ENCODE measurements at places on chromosomes 6 and 20.

GRCh38 chr6:157280157-157280556 lies 43.2 kb downstream of the TMEM242 start:
- no peak for DNase-seq

- peak; percentile 85 for DNase-seq
Observed at GRCh38 chr6:108562503-108562993, 1.8 kb downstream of the FOXO3 start.

GRCh38 chr20:37314099-37314498 lies 24.6 kb downstream of the MANBAL start:
- DNase-seq, result no peak

DNA sequence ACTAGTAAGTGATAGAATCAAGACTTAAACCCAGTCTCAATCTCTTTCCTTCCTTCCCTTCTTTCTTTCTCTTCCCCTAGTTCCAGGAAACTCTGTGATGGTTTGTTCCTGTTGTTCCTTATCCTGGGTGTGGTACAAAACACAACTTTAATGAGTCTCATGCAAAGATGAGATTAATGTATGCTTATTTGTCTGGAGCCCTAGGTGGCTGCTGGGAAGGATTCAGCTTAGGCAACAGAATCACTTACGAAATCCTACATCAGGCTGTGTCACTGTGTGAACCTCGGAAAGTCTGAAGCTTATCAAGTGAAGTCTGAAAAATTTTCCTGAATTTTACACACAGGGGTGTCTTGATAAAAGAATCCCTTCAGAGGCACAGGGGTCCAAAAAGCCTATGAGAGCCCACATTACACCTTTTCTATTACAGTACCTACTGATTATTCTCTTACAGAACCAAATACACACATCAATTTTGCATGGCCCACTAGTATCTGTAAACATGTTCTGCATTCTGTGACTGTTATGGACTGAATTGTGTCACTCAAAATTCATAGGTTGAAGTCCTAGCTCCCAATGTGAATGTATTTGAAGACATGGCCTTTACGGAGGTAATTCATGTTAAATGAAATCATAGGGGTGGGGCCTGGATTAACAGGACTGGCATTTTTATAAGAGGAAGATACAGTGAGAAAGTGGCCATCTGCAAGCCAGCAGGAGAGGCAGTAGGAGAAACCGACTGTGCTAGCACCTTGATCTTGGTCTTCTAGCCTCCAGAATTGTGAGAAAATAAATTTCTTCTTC lies 144.7 kb downstream of the MYB start:
- DNase-seq, result peak; percentile 16

DNA sequence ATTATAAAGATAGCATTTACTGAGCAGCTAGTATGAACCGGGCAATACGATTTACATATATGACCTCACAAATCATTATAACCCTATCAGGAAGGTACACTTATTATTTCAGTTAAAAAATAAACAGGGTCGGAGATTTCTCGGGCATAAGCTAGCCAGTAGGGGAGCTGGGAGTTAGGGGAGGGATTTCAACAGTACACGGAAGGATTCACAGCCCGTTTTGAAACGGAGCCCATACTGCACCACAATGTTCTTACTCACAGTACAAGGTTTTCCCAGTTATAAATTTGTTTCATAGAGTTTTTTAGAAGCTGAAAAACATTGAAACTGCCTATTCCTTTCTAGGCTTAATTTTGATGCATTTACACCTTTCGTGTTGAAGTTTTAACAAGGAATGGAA lies 607.1 kb downstream of the HDGFL1 start:
- no peak for DNase-seq

GRCh38 chr6:34658605-34659265 lies 37.8 kb downstream of the ILRUN start:
- no peak for DNase-seq

- no peak for DNase-seq
Observed at GRCh38 chr6:129385117-129385516, 324.9 kb downstream of the ARHGAP18 start.

GRCh38 chr6:54578261-54578660 lies 268.3 kb upstream of the FAM83B start:
- DNase-seq, result no peak
